IMR-90 (cell line): ENCODE measurements at places on chromosomes 11 and 22.

- DNase-seq: no peak
Observed at GRCh38 chr11:8203414-8203715, 34.5 kb upstream of the RIC3 start.

GRCh38 chr11:58629857-58630256, 7.4 kb downstream of the CNTF start:
- peak; percentile 71 for DNase-seq

GRCh38 chr11:125073616-125074483, 10.7 kb downstream of the SLC37A2 start:
- DNase-seq: no peak

DNA sequence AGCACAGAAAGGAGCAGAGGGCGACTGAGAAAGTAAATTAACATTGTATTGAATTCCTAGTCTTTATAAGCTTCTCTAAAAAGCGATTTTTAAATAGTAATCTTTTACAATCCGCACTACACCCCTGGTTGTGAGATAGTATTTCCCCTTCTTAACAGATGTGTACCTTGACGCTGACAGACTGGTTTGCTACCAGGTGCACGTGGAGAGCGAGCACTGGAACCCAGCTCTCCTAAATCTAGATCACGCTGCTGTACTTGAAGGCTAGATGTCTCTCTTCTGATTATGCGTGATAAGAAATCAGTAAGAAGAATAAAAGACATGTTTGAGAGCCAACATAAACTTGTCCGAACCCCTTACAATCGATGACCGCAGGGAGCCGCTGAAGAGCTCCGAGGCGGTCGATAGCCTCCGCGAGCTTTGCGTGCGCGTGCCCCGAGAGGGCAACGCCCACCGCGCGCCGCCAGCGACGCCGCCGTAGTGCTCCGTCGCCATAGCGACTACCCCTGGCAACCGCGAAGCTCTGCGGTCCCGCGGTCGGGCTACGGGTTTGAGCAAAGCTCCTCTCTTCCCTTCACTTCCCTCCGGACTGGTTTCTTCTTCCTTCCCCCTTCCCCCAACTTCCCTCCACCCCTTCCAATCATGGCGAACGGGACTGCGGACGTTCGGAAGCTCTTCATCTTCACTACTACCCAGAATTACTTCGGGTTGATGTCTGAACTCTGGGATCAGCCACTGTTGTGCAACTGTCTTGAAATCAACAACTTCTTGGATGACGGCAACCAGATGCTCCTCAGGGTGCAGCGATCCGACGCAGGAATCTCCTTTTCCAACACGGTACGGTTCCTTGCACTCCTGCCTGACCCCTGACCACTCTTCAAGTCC, at the start of gene DYNC2H1:
TSS of gene DYNC2H1 (plus strand) at position 494 of the 885 bp plus-strand sequence. CDS start at position 643, 149 bp downstream.
- peak; percentile 91 for DNase-seq

- DNase-seq: peak; percentile 16
Observed at GRCh38 chr11:73091521-73092305, 50.4 kb downstream of the FCHSD2 start.

DNA sequence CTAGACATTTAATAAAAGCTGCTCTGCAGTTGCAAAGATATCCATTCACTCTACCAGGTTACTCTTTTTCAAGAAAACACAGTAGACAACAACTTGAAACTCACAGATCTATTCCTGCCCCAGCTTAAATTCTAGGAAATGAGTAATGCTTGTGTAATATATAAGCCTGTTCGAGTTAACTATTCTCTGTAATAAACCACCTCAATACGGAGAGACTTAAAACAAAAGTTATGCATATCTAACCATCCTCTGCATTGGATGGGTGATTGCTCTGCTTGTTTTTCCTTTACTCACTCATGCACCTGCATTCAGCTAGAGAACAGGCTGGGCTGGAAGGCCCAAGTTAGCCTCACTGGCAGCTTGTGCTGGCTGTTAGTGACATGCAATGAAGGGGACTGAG, 13.3 kb downstream of the LRRC4C start:
- no peak for DNase-seq

GRCh38 chr11:83816572-83817187, 530.5 kb upstream of the CCDC90B start:
- DNase-seq: peak; percentile 42

DNA sequence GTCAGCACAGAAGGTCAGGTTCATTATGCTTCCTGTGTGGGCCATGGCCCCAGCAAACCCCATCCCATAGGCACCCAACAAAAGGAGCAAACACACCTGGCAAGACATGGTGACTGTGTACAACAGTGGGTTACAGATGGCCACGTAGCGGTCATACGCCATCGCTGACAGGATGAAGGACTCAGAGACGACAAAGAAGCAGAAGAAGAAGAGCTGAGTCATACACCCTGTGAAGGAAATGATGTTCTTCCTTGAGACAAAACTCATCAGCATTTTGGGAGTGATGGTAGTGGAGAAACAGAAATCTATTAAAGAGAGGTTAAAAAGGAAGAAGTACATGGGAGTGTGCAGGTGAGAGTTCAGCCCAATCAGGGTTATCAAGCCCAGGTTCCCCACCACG, 309 bp downstream of the OR8B12 start:
- DNase-seq: no peak

DNA sequence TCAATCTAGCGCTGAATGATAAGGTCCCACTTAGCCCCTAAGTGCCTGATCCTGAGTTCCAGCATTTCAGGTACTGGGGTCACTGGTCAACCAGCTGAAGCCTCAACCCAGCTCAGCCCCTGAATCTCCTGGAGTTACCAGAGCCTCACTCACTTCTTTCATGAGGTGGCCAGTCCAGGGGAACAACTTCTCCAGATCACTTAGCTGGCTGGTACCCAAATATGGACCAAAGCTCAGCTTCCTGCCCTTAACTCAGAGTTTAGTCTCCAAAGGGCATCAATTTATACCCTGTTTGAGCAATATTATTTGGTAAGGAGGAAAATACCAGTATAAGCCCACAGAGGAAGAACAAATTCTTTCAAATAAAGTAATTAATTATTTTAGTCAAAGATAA, 105.6 kb downstream of the SLC1A2 start:
- no peak for DNase-seq

DNA sequence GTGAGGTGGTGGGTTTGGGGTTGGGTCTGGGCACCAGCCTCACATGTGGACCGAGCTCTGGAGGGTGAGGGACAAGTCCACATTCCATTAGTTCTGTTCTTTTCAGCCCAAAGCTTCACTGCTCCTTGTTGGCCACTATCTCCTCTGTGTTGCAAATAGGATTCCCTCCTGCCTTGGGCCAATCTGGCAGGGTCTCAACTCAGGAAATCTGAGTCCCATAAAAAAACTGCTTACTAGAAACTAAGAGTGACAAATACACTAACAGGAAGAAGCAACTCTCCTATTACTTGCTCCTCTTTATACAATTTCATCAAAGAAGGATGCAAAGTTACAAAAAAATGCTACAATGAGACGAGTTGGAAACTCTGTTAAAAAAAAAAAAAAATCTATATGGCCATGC, 66.2 kb upstream of the CSNK1E start:
- DNase-seq: no peak

- no peak for DNase-seq
Observed at GRCh38 chr11:1111545-1112212, 37.0 kb downstream of the MUC2 start.

DNA sequence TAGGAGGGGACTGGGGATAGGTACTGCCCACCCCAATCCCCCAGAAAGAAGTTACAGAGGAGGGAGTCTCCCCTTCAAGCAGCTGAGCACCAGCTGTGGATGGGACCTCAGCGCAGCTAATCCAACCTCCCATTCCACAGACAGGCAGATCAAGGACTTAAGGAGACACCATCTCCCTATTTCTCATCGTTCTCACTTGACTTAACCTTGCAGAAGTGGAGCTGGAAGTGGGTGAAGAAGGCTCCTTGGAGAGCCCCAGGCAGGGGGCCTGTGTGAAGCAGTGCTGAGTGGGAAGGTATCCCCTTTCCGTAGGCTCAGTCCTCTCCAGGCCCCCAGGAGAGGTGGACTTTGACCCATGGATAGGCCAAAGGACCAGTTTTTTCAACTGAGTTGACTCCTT, 27.3 kb downstream of the USP35 start:
- no peak for DNase-seq

DNA sequence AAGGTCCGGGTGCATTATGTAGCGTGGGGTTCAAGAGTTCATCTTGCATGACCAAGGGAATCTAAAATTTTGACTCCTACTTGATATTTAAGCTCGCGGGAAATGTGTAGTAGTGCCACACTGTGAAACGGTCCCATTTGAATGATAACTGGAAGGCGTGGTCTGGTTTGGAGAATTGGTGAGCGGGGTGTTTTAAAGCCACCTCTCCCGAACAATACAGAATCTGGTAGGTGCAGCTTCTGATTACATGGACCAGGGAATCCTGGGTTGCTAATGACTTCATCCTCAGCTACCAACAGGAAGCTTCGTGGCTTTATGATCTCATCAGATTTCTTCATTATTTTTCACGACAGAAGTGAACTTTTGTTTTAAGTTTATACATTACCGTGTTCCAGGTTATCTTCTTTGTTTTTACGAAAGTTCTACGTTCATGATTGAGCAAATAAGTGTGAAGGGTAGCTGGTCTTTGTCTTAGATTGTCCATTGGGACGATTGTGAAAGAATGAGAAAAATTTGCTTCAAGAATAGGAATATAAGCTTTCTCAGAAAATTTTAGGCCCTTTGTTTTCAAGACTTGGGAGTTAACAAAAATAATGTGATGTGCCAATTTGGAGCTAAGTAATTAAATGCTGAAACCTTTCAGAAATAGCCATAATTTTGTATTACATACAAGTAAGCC, 1.7 kb downstream of the QSER1 start:
- DNase-seq: peak; percentile 82

GRCh38 chr22:26461188-26461810, 22.3 kb downstream of the HPS4 start:
- DNase-seq: peak; percentile 28

- no peak for DNase-seq
Observed at GRCh38 chr11:3016861-3017260, 24.7 kb upstream of the NAP1L4 start.

DNA sequence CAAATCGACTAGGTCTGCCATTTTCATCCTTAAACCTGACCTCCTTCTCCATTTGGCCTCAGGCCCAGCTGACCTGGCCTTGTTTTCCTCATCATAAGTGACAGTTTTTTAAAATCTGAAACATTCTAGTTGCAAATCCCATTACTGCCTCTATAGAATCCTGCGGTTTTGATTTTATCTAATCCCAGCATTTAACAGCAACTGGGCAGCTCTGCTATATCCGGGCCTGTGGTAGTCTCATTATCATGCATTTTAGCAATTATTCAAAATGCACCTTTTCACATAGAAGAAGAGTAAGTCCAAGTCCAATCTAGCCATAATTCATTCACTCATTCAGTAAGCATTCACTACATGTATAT, 28.6 kb upstream of the BIRC3 start:
- no peak for DNase-seq

- no peak for DNase-seq
Observed at GRCh38 chr22:30263883-30264282, 2.8 kb downstream of the OSM start.

DNA sequence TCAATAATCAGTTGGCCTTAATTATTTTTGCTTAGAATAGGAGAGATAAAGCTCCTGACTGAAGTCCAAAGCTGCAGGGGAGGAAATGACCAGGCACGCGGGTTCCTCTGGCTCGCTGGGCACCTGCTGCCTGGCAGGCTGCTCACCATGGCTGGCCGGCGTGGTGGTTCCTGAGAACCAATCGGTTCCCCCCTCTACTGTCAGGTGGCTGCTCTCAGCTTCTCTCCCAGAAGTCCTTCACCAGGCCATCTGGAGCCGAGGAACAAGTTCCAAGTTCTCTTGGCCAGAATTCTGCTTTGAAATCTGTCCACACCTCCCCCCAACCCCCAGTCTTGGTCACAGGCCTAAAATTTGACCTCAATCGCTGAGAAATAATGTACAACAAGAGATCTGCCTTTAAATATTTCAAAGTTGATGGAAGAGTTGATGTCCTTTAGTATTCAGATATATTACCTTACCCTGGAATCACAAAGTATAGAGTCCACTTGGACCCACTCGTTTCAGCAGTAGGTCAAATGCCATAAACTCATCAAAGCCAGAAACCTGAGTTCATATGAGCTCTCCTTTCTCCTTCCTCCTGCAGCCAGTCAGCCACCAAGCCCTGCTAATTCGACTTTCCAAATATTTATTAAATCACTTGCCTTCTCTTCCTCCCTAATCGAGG, 25.2 kb downstream of the EXPH5 start:
- DNase-seq: no peak

- no peak for DNase-seq
Observed at GRCh38 chr11:42412590-42412989, 899.2 kb upstream of the API5 start.

- DNase-seq: no peak
Observed at GRCh38 chr22:29206372-29207242, 911 bp downstream of the EMID1 start.

DNA sequence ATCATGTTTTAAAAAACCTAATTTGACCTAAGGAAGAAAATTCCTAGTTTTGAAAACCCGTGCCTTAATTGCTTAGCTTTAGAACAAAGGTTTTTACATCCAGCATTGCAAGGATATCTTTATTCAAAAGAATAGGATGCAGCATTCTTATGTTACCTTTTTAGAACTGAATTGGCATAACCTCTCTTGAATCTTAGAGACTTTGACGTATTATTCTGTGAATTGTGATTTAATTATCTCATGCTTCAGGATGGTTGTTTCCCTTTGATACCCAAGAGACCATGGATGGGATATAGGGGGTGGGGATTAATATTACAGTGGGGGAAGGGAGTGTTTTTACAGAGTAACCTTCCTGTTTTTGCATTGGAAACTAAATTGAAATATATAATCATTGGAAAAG, 49.4 kb downstream of the ARHGEF12 start:
- DNase-seq: no peak

DNA sequence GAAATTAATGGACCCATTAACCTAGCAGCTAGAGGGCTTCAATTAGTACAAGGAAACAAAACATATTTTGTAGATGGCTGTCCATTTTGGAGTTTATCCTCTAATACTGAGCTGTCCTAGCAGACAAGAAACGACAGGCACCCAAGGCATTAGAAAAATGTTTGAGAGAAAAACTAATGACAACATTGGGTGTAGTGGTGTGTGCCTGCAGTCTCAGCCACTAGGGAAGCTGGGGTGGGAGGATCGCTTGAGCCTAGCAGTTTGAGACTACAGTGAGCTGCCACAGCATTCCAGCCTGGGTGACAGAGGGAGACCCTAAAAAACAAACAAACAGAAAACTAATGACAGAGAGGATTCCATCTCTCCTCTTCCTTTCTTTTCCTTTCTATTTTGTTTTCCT, 1.5 kb downstream of the A4GALT start:
- DNase-seq: no peak

- no peak for DNase-seq
Observed at GRCh38 chr11:122832721-122833470, 5.4 kb upstream of the CRTAM start.

DNA sequence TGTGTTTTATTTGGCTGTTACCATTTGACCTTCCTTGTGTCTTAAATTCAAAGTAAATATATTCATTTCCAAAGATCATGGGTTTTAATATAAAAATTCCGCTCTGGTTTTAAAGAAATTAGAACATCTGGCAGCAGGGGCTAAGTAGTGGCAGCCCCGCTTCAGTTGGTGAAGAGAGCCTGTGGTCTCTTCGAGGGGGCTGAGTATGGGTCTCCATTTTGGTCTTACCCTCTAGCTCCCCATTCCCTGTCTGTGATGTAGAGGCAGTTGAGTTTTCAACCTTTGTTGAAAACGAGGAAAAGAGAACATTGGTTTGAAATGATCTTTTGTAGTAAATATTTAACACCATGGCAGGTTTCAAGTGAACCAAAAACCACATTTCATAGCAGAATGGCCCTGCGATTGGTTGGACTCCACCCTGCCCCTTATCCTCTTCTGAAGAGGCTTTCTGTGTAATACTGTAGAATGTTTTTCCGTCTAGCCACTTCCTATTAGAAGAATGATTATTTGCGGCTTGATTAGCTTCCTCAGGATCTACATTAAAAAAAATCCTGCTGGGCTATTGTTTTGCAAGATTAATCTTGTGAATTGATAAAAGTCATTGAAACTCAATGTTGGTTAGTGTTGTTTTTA, 17.7 kb downstream of the APLP2 start:
- no peak for DNase-seq
